Adrenal gland (tissue), 19 donors: ENCODE measurements at places on chromosomes 2 and 18. TPM values are rescaled to one million over a fixed set of nuclear protein-coding genes. Genes with fewer than 3 reads are reported as not detected.

DNA sequence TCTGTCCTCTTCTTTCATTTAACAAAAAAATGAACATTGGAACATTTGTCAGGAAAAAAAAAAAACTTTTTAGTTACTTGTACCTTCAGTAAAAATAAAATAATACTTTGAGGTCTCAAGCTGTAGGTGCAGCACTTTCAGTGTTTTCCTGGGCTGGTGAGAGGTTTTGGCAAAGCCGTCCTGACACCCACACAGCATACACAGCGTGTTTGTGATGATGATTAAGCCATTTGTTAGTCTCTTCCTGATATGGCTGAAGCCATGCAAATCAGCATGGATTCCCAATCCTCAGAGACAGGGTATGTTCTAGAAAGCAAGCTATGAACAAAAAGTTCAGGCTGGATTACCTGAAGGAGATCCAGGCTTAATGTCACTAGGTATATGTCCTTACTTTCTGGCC, 236.8 kb downstream of the ZNF516 start:
- no peak overlapping the region for H3K27ac ChIP-seq
- H3K27me3 ChIP-seq, result no peaks in the 10 kb centered on the region
- DNase-seq, result no peak
- no peaks in the 10 kb centered on the region for H3K36me3 ChIP-seq
- no peak overlapping the region for H3K4me3 ChIP-seq

DNA sequence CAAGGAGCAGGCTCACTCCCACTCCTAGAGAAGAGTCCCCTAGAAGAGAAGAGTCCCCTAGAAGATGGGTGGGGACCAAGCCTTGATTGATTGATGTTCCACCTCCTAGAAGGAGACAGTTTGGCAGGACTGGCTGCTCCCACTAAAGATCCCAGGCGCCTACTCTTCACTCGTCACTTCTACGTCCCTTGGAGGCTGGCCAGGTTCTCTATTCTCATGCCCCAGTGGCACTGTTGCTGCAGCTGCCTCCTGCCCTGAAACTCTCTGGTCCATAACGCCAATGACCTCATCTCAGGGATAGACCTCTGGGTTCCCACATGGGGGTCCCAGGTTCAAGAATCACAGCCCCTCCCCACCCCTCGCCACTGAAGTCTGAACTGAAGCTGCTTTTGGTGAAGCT, 2.5 kb upstream of the SP140L start:
- no peaks in the 10 kb centered on the region for H3K36me3 ChIP-seq
- DNase-seq, result no peak
- H3K4me3 ChIP-seq, result no peak overlapping the region

GRCh38 chr2:238644095-238645081, 203.5 kb upstream of the TWIST2 start:
- H3K4me3 ChIP-seq, result no peak overlapping the region
- peak overlapping the region; percentile 84 for H3K27ac ChIP-seq
- H3K27me3 ChIP-seq, result no peaks in the 10 kb centered on the region
- peak; percentile 77 for DNase-seq
- H3K4me1 ChIP-seq, result peaks cover 5% of the 10 kb centered on the region

The CD207 gene
- total RNA-seq, result not detected

The CPO gene
- total RNA-seq, result 0.57 TPM

- peaks cover 8% of the 10 kb centered on the region for H3K4me1 ChIP-seq
- peak; percentile 95 for DNase-seq
- no peaks in the 10 kb centered on the region for H3K27me3 ChIP-seq
- H3K4me3 ChIP-seq, result peak overlapping the region; percentile 69
- H3K36me3 ChIP-seq, result no peaks in the 10 kb centered on the region
Observed at GRCh38 chr2:28391564-28392296, 928 bp upstream of the FOSL2 start.

The NTSR2 gene
- total RNA-seq, result 0.06 TPM

The LYG1 gene
- 0.67 TPM for total RNA-seq

GRCh38 chr18:10797896-10798295, 272.1 kb downstream of the NAPG start:
- H3K4me3 ChIP-seq, result no peak overlapping the region
- H3K27ac ChIP-seq, result no peak overlapping the region
- H3K36me3 ChIP-seq, result no peaks in the 10 kb centered on the region
- DNase-seq, result no peak
- H3K27me3 ChIP-seq, result no peaks in the 10 kb centered on the region

DNA sequence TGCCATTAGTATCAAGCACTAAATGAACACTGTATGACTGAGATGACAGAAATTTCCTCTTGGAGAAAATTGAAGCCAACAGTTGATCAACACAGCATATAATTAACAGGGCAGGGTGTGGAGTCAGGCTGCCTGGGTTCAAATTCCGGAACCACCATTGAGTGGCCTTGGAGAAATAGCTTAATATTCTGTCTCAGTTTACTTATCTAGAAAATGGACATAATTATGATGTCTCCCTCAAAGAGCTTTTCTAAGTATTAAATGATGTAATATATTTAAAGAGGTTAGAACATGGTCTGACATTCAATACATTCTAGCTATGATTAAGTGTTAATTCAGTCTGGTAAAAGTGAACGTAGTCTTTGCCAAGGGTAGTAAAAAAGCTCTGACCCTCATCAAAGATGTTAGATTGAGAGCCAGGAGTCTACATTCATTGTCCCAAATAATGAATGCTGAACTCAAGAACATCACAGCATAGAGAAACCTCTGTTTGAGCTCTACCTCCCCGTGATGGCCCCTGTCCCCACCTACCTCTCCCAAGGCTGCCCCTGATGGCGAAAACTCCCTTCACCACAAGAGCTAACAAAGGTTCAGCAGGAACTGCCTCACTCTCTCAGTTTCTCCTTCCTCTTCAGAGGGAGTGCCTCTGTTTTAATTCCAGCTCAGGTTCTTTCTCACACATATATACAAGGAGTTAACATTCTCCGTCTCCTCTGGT, 2.7 kb upstream of the VWA3B start:
- peaks cover 29% of the 10 kb centered on the region for H3K27me3 ChIP-seq
- no peaks in the 10 kb centered on the region for H3K36me3 ChIP-seq
- no peaks in the 10 kb centered on the region for H3K4me1 ChIP-seq
- H3K4me3 ChIP-seq, result no peak overlapping the region
- DNase-seq, result no peak
- no peak overlapping the region for H3K27ac ChIP-seq

The NYAP2 gene
- total RNA-seq, result 0.11 TPM

The MAP3K19 gene
- total RNA-seq, result not detected

The PPP1R1C gene
- total RNA-seq, result not detected

DNA sequence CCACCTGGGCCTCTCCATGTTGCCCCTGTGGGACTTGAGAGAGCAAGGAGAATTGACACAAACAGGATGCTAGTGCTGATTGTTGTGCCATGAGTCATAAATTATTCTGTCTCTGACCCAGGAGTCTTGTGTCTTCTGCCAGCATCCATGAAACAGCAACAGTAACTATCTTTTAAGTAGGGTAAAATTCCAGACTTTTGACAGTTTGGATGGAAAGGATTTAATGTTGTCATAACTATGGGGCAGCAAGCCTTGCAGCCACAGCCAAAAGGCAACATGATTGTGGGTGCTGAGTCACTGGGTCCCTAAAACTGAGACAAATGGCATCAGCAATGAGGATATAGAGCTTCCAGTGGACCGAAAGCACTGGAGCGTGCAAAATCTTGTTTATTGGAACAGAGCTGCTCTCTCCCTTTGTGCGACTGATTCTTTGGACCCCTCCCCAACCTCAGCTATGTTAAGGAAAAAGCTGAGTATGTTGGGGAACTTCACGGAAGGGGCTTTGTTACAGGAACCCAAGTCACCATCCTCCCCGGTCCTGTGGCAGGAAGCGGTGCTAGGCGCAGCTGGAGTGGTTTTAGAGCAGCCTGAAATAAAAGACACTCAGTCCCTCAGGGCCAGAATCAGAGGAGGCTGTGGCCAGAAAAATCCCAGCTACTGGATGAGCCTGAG, 9.6 kb upstream of the ITPRIPL1 start:
- peaks cover 14% of the 10 kb centered on the region for H3K27me3 ChIP-seq
- no peak overlapping the region for H3K4me3 ChIP-seq
- H3K4me1 ChIP-seq, result no peaks in the 10 kb centered on the region
- no peaks in the 10 kb centered on the region for H3K36me3 ChIP-seq

The AQP12A gene
- total RNA-seq, result not detected

DNA sequence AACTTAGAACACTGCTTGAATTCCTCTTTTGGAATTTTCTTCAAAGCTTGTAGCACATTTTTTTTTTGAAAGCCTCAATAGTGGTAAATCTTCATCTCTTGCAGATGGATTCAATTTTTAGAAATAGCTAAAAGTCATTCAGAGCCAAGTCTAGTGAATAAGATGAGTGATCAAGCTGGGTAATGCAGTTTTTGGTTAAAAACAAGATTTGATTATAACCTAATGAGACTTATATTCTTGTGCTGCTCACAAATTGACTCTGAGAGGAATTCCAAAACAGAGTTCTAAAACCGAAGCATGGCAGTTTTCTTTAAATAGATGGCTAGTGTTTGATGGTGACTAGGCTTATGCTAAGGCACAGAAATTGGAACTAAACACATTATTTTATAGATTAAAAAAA, 2072.6 kb upstream of the CELF4 start:
- no peaks in the 10 kb centered on the region for H3K4me1 ChIP-seq
- no peak for DNase-seq
- H3K36me3 ChIP-seq, result no peaks in the 10 kb centered on the region
- H3K27ac ChIP-seq, result no peak overlapping the region
- no peaks in the 10 kb centered on the region for H3K27me3 ChIP-seq

GRCh38 chr2:108960006-108960405, 29.0 kb downstream of the EDAR start:
- no peak overlapping the region for H3K27ac ChIP-seq
- H3K27me3 ChIP-seq, result no peaks in the 10 kb centered on the region
- no peak for DNase-seq
- no peaks in the 10 kb centered on the region for H3K4me1 ChIP-seq
- no peaks in the 10 kb centered on the region for H3K36me3 ChIP-seq
- H3K4me3 ChIP-seq, result no peak overlapping the region

The SRBD1 gene
- 12.8 TPM for total RNA-seq

DNA sequence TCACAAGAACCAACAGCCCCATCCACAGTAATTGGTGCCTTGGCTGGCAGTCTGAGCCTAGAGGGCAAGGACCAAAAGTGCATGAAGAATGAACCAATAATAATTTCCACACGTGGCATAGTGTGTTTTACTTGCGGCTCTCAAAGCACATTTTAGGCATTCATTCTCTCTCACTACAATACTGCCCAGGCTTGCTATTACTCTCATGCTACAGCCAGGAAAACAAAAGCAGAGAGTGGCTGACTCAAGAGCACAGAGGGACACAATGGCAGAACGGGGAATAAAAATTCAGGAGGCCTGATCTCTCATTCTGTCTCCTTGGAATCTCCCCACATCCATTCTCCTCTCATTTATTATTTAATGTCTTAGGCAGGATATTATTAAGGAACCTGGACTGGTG, 57.0 kb upstream of the NOL4 start:
- H3K27ac ChIP-seq, result no peak overlapping the region
- no peaks in the 10 kb centered on the region for H3K27me3 ChIP-seq
- H3K36me3 ChIP-seq, result no peaks in the 10 kb centered on the region
- no peaks in the 10 kb centered on the region for H3K4me1 ChIP-seq

GRCh38 chr18:77366067-77366719, 116.5 kb downstream of the GALR1 start:
- no peak for DNase-seq
- H3K27me3 ChIP-seq, result no peaks in the 10 kb centered on the region
- no peak overlapping the region for H3K27ac ChIP-seq

The CYTIP gene
- total RNA-seq, result 3.3 TPM

The CYRIA gene
- total RNA-seq, result 23.2 TPM

The DSG3 gene
- not detected for total RNA-seq

The MROH2A gene
- not detected for total RNA-seq

DNA sequence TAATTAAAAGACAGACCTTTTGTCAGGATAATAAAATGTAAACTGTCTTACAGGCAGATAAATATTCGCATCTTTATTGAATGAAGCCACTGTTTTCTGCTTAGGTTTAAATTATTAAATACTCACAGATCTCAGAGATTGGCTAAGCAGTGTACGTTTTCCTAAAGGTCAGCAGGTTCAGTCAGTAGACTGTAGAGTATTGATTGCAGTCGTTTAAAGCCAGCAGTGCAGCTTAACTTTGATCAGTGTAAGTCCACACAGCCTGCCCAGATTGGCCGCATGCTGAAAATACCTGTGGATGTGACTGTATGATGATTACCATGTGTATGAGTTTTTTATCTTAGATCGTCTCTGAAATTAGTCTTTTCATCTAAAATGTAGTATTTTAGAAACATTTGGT, 42.3 kb downstream of the ATP9B start:
- no peaks in the 10 kb centered on the region for H3K4me1 ChIP-seq
- H3K36me3 ChIP-seq, result no peaks in the 10 kb centered on the region
- DNase-seq, result no peak

The ADGRF3 gene
- 0.07 TPM for total RNA-seq

- H3K27me3 ChIP-seq, result no peaks in the 10 kb centered on the region
- H3K4me3 ChIP-seq, result no peak overlapping the region
- no peak overlapping the region for H3K27ac ChIP-seq
- DNase-seq, result no peak
Observed at GRCh38 chr2:235754357-235755207, 260.7 kb downstream of the AGAP1 start.

GRCh38 chr2:239821694-239822075, 203.5 kb downstream of the NDUFA10 start:
- no peaks in the 10 kb centered on the region for H3K36me3 ChIP-seq
- no peak overlapping the region for H3K4me3 ChIP-seq
- H3K27me3 ChIP-seq, result no peaks in the 10 kb centered on the region
- no peak overlapping the region for H3K27ac ChIP-seq

DNA sequence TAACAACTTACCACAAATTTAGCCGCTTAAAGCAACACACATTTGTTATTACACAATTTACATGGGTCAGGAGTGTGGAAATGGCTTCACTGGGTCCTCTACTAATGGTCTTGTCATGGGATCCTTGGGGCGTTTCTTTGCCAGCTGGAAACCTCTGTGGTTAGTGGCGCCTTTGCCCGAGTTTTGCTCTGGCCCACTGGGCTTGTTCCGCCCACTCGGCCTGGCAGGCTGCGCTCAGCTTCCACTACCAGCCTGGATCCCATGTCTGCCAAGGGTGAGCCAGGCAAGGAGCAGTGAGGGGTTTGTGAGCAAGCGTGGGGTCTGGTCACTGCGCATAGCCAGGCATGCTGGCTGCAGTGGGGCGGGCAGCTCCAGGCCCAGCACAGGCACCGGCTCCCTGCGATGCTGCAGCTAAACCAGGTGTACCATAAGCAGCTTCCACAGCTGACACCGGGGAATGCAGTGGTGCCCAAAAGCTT, 16.2 kb upstream of the MBD2 start:
- DNase-seq, result peak; percentile 39
- H3K27me3 ChIP-seq, result no peaks in the 10 kb centered on the region
- no peak overlapping the region for H3K4me3 ChIP-seq
- H3K36me3 ChIP-seq, result no peaks in the 10 kb centered on the region

The CARF gene
- 27.9 TPM for total RNA-seq

DNA sequence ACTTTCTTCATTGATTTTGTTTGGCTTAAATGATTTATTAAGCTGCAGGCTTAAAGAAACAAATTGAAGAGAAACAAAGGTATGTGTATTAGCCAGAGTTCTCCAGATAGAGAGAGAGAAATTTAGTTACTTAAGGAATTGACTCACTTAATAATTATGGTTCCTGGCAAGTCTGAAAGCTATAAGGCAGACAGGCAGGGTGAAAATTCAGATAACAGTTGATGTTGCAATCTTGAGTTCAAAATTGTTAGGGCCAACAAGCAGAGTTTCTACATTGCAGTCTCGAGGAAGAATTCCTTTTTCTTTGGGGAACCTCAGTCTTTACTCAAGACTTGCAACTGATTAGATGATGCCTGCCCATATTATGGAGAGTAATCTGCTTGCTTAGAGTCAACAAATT, 593.5 kb downstream of the ADCYAP1 start:
- no peaks in the 10 kb centered on the region for H3K27me3 ChIP-seq
- H3K4me1 ChIP-seq, result no peaks in the 10 kb centered on the region
- no peak overlapping the region for H3K4me3 ChIP-seq
- no peak overlapping the region for H3K27ac ChIP-seq

The CTNNA2 gene
- 0.46 TPM for total RNA-seq

- no peak overlapping the region for H3K4me3 ChIP-seq
- H3K4me1 ChIP-seq, result no peaks in the 10 kb centered on the region
- H3K36me3 ChIP-seq, result no peaks in the 10 kb centered on the region
Observed at GRCh38 chr18:5979971-5980457, 84.7 kb upstream of the TMEM200C start.
